ENCODE measurements at places on chromosomes 11 and 22.

GRCh38 chr11:8336356-8337129 is 72.9 kb upstream of the LMO1 start:
- DNase-seq: no peak

GRCh38 chr11:69909561-69910518 is 90.6 kb upstream of the FGF3 start:
- no peak for DNase-seq

- no peak for DNase-seq
Observed at GRCh38 chr11:128201009-128201408, 386.3 kb downstream of the ETS1 start.

DNA sequence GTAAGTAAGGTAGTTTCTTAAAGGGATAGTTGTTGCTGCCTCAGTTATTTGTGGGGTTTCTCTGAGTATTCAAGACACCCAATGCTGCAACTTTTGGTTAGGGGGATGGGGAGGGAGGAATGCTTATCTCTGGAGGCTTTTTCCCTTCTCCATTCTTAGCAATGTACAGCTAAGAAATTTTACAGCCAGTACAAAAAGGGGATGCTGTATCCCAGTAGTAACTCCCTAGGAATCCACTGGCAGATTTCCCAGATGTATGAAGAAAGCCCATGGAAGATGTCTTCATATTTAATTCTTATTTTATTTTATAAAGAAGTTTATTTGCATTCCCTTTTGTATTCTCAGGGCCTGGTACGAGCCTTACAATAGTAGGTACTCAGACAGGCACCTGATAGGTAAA is 154.8 kb downstream of the ENTHD1 start:
- no peak for DNase-seq

GRCh38 chr22:30005213-30005857 is 74.9 kb upstream of the HORMAD2 start:
- peak; percentile 48 for DNase-seq

- DNase-seq: no peak
Observed at GRCh38 chr11:20443596-20443995, 56.1 kb downstream of the PRMT3 start.

DNA sequence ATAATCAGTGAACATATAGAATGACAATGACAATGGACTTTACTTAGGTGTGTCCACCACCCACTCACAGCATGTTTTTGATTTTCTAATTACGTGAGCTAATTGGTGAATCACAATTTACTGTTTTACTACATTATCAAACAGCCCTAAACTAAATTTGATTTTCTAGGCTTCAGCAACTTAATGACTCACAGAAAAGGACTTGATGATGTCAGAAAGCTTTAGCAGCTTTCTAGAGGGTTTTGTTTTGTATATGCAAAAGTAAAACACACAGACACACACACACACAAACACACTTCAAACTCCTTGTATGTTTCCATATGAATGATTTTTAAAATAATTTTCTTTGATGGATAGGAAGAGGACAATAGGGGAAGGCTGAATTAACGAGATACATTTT is 878.6 kb upstream of the CCDC90B start:
- DNase-seq: no peak

DNA sequence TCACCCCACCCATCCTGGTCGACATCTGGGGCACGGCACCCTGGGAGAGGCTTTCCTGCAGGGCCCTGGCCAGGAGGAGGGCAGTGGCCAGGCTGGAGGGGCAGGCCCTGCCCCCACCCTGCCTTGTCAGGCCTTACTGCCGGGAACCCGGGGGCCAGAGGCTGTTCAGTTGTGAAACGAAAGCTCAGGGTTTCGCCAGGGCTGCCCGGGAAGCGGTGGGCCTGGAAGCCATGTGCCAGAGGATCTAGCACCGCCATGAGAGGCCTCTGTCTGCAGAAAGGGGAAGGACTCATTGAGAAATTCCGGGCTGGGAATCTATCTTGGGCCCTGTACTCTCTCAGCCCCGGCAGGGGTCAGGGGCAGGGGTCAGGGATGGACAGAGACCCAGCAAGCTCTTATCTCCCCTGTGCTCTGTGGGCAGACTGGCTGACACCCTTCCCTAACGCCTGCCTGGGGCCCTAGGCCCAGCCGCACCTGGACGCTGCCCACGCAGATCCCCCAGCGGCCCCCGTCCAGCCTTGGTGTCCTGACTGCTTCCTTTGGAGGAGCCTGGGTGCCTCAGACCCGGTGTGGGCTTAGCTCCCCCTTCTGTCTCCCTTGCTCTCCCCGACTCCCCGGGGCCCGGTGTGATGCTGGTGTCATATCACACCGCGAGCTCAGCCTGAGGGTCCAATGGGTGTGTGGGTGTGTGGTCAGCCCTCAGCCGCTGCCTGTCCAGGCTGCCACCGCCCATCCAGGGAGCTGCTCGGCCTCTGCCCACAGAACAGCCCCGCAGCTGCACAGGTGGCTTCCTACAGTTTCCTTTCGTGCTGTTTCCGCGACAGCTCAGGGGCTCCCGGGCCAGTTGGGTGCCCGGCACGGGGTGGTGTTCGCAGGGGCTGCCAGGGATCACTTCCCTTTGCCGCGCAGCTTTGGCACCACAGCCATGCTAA is 6.5 kb downstream of the PIM3 start:
- DNase-seq: no peak

DNA sequence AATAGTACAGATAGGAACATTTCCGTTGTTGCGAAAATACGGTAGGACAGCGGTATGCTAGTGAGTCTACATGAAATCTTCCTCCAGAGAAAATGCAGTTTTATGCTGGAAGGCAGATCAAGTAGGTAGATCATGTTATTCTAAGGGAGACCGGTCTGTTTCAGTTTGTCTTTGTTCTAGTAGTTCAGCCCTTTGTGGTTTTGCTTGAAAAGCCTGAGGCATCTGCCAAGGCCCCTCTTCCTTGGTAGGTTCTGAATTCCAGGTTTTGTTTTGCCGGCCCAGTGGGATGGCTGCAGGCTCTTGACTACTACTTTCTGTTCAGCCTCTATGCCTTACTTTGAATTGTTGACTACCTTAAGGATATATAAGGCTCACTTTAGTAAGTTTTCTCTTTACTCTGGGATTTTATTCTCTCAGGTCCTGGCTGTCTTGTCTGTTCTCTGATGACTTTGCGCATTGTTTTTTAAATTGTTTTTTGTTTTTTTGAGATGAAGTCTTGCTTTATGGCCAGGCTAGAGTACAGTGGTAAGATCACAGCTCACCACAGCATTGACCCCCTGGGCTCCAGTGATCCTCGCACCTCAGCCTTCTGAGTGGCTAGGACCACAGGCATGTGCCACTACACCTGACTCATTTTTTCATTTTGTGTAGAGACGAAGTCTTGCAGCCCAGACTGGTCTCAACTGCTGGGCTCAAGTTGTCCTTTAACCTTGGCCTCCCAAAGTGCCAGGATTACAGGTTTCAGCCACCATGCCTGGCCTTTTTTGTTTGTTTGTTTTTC is 53.7 kb downstream of the HIPK3 start:
- no peak for DNase-seq

DNA sequence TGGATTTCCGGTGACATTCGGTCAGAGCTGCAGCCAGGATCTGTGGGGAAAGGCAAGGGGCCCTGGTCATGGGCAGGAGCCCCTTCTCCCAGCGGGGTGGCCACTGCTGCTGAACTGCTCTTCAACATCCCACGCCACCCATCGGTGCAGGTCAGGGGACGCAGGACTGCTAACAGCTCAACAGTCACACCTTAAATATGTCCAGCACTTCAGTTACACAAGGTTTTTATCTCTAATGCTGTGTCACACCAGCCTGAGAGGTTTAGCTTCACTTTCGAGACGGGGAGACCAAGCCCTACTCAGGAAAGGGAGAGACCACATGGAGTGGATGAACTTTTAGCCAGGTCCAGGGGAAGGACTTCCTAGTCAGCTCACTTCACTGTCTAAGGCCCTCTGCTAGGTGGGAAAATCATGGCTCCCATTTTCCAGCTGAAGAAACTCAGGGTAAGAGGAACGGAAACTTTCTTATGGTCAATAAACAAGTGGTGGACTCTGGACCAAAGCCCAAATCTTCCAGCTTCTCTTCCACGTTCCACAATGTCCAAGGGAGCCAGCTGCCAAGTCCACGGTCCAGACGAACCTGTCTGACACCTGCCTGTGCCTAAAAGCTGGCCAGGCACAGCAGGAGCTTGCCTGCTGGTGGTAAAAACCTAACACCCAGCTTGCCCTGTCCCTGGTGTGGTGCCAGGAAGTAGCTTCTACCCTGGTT is 21.0 kb upstream of the CHADL start:
- DNase-seq: no peak

DNA sequence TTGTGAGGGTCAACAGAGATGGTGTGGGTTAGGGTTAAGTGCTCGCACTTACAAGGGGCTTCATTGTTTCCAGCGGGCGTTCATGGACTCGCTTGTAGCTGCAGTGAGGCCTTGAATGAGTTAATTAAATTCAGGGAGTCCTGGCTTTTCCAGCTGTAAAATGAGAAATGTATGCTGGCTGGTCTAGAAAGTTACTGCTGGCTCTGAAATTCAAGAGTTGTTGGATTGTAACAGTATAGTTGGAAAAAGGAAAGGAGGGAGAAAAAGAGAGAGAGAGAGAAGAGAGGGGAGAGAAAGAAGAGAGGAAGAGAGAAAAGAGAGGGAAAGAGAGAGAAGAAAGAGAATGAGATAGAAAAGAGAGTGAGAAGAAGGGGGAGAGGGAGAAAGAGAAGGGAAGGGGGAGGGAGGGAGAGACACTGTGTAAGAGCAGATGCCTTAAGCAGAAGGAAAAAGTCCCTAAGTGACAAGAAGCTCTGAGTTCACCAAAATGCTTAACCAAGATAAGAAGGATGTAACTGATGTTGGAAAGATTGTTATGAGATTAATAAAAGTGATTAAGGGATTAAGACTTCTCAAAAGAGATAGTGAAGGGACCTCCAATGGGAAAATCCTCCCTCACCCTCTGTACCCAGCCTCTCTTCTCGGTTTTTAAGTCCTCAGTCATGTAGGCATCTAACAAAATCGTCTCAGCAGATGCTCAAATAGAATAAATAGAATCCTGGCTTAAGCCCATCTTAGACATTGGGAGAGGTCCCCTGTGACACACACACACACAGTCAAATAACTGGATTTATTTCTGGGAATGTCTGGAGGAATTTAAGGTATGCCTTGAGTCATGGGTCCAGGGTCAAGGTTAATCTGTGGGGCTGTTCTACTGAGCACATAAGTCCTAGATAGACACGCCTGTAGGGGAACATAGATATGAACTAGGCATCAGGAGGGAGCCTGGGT is 477.9 kb downstream of the MIAT start:
- DNase-seq: no peak

DNA sequence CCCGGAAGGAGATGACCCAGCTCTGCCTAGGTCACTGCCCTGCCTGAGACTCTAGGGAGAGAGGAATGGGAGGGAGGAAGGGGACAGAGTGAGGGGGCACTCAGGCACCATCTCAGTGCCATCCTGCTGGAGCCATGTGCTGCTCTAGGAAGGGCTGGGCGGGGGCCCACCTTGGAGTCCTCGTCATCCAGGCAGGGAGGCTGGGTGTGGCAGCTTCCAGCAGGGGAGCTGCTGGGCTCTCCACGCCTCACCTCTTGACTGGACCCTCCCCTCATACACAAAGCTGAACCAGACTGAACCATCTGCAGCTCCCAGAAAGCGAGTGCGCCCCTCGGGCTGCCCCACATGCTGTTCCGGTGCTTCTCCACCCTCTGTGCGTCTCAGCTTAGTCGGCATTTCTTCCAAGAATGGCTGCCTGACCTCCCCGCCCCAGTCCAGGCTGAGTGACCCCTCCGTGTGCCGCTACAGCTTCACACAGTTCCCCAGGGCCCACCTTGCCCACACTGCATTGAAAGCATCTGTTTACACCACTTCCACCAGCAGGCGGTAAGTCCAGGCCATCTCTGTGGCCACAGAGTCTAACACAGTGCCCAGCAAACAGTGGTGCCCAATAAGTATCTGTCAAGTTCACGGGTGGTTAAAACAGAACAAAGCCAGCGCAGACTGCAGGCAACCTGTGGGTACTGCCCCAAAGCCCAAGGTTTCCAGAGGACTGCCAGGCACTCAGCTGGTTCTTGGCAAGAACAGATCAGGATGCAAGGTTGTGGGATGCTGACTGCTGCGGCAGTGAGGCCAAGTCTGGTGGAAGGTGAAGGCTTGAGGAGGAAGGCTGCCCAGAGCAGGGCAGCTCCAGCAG is 9.4 kb upstream of the TRIM29 start:
- DNase-seq: no peak

DNA sequence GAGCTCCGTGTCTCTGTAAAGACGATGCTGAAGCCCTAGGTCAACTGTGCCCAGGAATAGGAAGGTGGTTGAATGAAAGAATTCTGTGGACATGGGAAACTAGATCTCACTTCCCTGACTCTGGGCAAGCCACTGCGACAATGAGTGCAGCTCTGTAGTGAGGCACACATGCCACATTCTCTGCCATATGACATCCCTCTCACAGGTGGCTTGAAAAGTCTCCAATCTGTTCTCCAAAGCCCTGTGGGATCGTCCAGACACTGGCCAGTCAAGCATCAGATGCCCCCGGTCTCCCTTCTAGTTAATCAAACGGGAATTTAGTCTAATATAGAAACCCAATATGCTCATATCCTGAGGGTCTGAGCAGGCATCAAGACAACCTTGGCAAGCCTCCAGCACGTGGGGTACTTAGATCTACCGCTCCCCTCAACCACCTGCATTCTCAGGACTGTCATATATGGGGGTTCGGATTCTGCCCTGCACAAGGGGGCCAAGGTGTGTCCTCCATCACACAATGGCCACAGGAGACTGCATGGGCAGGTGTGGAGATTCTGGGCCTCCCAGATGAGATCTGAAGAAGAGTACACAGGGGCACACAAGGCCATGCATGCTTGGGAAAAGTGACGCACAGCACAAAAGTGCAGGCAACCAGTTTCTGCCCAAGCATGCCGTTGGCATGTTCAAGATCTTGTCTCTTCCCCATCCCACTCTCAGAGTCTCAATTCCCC is 11.9 kb downstream of the DKK3 start:
- no peak for DNase-seq

- no peak for DNase-seq
Observed at GRCh38 chr11:45298718-45299117, 12.6 kb upstream of the SYT13 start.

GRCh38 chr11:3161309-3161708 is 3.8 kb downstream of the OSBPL5 start:
- DNase-seq: no peak

- DNase-seq: no peak
Observed at GRCh38 chr11:79396674-79397073, 44.2 kb downstream of the TENM4 start.

Measured in stimulated activated CD4-positive, alpha-beta T cell treated with anti-CD3 and anti-CD28 coated beads, Interleukin-15, amount 100 ng/mL, for 1 hour (primary cell).